ENCODE measurements at places on chromosomes 13 and 19.

DNA sequence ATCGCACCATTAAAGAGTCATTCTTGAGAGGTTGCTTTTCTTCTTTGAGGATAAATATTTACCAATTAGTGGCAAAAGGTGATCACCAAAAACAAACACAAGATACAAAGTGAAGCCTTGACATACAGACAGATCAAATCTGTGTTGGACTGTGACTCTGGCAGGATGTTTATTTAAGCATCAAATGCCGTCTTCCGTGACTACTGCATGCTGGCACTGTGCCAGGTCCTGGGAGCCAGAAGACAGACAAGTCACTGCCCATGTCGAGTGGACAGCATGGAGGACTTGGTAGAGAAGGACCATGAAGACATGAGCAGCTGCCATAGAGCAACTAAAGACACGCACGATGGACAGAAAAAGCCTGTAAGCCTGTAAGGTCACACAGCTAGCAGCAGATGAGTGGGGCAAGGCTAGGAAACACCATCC, 92.8 kb upstream of the FARP1 start:
- DNase-seq: no peak

DNA sequence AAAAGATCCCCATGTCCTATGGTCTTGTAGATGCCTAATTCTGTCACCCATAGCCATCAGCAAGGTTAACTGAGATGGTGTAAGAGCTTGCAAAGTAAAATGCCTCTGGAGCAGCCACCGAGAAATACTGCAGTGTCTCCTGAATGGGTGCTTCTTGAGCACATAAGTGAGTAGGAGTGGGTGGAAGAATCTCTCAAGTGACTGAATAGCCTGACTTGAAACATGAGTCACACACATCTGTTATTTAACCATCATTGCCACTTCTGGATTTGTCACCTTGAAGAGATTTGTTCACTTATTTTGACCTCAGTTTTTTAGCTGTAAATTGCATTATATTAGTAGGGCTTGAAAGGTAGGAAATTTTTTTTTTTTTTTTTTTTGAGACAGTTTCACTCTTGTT, 2.3 kb downstream of the ZNF714 start:
- DNase-seq: peak; percentile 54

DNA sequence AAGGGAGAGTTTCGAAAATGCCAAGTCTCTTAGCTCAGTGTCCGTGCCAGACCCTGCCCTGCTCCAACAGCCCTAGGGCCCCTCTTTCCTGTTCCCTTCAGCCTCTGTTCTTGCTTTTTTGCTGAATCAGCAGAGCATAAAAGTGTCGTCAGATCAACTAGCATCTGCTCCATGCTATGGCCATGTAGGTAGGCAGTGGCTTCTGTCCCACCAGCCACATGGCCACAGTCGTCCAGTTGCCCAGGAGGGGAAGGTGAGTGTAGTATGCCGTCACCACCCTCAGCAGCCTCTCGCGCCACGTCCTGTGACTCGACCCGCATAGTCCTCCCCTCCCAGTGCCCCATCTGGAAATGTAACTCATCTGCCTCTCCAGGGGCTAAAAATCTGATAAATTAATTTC, 50.9 kb upstream of the ATP11A start:
- DNase-seq: no peak

GRCh38 chr19:16419669-16420335, 52.0 kb downstream of the EPS15L1 start:
- no peak for DNase-seq

DNA sequence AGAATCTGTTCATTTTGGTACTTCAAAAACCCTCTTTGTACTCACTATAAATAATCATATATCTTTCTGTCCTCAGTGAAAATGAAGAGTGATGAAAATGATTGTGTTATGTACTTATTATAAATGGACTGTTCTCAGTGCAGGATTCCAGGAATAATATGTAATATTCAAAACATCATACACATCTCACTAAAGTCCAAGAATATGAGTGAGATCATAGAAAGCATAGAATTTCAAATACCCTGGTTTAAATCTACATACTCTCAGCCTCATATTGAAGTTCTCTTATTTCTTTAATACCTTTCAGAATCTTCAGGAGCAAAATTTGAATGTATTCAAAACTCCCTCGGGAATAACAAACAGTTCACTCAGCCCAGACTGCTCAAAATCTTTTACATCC, 868.0 kb downstream of the SLITRK6 start:
- DNase-seq: no peak

GRCh38 chr13:62997038-62997599, 1581.5 kb upstream of the PCDH20 start:
- no peak for DNase-seq

GRCh38 chr13:68551701-68552522, 1321.8 kb upstream of the PCDH9 start:
- DNase-seq: no peak

DNA sequence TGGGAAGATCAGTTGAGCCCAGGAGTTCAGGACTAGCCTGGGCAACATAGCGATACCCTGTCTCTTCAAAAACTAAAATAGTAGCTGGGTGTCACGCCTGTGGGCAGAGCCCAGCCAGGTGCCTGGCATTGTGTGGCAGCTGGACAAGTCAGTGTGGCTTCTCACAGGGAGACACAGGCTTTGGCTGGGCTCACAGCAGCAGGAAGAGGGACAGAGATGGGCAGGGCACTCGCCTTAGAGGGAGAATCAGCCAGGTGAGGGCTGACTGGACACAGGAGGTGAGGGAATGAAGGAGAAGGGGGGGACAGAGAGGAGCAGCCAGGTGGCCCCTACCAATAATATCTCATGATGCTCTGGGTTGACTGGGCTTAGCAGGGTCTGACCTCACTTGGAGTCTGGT, 3.3 kb downstream of the FAM32A start:
- no peak for DNase-seq

DNA sequence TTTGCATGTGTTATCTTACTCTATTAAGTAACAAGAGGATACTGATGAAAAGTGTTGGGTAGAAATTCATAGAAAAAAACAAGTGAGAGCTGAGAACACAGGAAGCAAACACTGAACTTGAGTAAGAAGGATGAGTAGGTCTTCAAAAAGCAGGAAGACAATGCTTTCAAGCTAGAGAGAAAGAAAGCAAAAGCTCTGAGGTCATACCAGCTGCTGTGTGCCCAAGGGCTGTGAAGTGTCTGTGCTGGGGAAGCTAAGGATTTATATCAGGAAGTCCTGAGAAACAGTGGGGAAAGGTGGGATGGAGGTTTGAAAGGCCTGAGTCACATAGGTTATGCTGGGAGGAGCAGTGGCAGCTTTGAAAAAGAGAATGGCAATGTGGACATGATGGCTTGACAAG, 145.5 kb upstream of the MAB21L1 start:
- DNase-seq: peak; percentile 11

- DNase-seq: no peak
Observed at GRCh38 chr13:110942248-110942981, 27.5 kb upstream of the ANKRD10 start.

GRCh38 chr19:4807188-4807587, 15.7 kb downstream of the FEM1A start:
- DNase-seq: no peak
